ENCODE measurements at places on chromosomes 1 and 21.

DNA sequence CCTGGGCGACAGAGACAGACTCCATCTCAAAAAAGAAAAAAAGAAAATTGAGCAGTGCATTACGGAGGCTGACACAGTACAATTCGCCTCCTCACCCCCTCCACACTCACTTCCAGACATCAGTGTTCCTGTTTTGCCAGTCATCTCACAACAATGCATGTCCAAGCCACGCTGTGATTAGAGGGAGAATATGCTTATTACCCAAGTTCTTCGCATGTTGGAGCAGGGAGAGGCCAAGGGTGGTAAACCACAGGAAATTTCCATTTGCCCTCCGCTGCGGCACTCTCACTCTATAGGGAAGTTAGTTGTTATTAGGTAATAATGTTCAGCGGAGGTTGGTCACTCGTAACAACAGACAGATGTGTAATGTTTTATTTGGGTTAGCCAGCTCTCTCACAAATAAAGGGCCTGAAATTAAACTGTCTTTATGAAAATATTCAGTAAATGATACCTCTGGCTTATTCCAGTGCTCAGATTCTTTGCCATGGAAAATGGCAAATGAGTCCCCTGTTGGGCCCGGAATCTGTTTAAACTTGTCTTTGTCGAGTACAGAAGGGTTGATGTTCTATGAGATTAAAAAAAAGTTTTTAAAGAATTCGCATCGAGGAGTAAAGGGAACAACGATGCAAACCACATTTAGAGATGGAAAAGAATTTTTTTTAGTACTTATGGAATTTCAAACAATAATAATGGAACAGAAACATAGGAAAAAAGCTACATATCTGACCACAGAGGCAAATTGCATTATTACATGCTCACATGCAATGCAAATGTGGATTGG lies 33.1 kb downstream of the KCNJ15 start:
- DNase-seq = no peak

- no peak for DNase-seq
These were observed 432.8 kb downstream of the KIF26B start for GRCh38 chr1:245587435-245588115.

- peak; percentile 80 for DNase-seq
These were observed at the start of gene SARS1 for GRCh38 chr1:109213824-109214693. Gene SARS1 (plus strand): TSS chr1:109213918. CDS start chr1:109213993, 75 bp downstream.

DNA sequence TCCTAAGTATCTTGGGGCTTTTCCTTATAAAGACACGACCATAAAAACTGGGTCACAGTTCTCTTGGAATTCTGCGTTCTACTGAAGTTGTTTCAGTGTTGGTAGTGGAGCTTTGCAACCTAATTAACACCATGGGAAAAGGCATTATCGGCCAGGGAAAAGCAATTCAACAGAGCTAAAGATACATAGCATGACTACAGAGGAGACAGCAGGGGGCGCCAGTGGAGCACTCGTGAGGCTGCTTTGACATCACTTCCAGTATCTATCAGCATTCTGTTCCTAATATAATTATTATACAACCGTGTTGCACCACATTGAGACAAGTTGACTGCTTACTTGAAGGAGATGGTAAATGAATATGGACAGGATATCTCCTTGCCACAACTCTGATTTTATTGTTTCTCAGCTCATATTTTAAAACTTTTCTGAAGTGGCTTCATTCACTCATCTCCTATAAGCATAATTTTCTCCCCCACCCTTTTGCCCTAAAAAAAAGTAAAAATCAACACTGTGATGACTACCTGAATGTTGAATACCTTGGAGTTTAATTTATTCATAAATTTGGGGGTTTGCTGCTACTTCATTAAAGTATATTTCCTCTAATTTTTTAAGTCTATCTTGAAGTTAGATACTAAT lies 39.4 kb downstream of the ZP4 start:
- peak; percentile 49 for DNase-seq

DNA sequence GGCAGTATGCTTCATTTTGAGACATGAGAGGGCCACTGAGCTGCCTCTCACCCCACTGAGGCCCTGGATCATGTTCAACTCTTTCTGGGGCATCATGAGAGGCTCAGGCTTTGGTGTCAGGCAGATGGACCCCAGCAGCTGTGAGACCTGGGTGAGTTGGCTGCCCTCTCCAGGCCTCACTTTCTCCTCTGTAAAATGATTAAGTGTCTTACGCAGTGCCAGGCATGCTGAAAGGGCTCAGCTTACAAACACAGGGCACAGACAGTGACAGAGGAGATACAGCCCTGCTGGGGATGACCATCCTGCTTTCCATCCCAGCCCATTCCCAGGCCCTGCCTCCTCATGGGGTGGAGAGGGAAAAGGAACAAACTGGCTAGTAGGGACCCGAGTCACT lies 387.4 kb downstream of the MATN1 start:
- no peak for DNase-seq

GRCh38 chr1:192756847-192757246 lies 52.0 kb upstream of the RGS2 start:
- DNase-seq = no peak

GRCh38 chr1:39081271-39082009 lies 55.3 kb downstream of the NDUFS5 start:
- DNase-seq = peak; percentile 3

DNA sequence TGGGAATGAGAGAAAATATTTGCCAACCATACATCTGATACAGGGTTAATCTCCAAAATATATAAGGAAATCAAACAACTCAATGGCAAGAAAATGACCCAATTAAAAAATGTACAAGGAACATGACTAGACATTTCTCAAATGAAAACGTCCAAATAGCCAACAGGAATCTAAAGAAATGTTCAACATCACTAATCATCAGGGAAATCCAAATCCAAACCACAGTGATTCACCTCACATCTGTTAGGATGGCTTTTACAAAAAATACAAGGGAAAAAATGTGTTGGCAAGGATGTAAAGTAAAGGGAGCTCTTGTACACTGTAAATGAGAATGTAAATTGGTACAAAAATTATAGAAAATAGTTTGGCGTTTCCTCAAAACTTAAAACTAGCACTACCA lies 54.7 kb upstream of the ZRANB2 start:
- no peak for DNase-seq

- DNase-seq = no peak
These were observed 25.9 kb upstream of the TOR3A start for GRCh38 chr1:179055937-179056336.

- peak; percentile 49 for DNase-seq
These were observed at the start of gene CSMD2 for GRCh38 chr1:34164771-34165391. Gene CSMD2 (minus strand): TSS chr1:34165230. CDS start chr1:34165097, 133 bp downstream.

- DNase-seq = no peak
These were observed 8.8 kb upstream of the TTLL10 start for GRCh38 chr1:1164701-1165451.

- DNase-seq = no peak
These were observed 2.2 kb downstream of the DEDD start for GRCh38 chr1:161130266-161130665.

DNA sequence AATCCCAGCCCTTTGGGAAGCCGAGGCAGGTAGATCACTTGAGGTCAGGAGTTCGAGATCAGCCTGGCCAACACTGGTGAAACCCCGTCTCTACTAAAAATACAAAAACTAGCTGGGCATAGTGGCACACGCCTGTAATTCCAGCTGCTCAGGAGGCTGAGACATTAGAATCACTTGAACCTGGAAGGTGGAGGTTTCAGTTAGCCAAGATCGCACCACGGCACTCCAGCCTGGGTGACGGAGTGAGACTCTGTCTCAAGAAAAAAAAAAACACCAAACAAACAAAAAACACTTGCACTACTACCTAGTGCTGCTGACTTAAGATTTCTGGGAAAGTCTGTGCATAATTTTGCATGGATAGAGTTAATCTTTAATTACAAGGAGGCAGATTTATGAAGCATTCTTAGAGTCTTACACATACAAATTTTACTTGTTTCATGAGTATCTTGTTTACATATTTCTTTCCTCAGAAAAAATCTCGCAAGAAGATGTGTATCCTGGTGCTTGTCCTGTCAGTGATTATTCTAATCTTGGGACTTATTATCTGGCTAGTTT lies 8.7 kb upstream of the PPP1R8 start:
- DNase-seq = no peak

DNA sequence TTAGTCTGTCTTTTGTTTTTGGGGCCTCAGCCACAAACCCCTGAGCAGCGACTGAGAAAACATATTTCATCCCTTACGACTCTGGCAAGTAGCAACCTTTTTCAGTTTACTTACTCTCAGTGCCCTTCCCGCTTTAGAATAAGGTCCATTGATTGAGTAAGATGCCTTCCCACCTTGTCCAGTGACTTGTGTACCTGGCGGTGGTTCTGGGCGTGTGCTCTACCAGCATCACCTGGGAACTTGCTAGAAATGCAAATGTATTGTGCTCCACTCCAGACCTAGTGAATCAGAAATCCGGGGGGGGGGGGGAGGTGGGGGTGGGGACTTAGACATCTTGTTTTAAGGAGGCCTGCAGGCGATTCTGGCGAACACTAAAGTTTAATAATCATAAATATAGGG lies 72.1 kb downstream of the S1PR1 start:
- DNase-seq = no peak

- no peak for DNase-seq
These were observed 271.7 kb upstream of the ADGRL2 start for GRCh38 chr1:81529014-81529413.

DNA sequence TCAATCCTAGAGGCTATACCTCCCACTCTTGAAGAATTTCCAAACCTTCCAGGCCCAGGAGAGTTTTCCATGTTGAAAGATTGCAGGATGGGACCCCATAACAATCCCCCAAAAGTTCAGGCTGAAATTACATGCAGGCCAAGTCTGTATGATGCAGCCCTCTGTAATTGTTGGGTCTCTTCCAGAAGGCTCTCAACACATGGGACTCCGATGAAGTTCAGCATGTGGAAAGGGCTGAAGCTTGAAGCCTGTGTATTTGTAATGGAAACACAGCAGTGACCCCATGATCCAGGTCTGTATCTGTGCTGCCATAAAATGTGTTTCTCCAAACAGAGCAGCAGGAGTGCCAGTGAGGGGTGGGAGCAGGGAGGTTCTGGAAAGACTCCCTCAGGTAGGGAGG lies 202.5 kb upstream of the LYPLAL1 start:
- DNase-seq = no peak

DNA sequence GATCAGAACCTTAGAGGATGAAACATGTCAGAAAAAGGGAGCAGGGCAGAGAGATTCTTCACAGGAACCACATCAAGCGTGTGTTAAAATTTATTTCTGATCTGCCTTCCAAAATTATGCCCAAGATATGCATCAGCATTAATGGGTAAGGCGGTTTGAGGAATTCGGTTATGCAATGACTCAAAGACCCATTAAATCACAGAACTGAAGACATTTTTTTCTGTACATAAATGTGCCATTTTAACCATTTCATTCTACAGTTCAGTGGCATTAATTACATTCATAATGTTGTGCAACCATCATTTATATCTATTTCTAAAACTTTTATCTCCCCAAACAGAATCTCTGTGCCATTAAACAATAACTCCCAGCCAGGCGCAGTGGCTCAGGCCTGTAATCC lies 43.4 kb downstream of the CNST start:
- DNase-seq = no peak

DNA sequence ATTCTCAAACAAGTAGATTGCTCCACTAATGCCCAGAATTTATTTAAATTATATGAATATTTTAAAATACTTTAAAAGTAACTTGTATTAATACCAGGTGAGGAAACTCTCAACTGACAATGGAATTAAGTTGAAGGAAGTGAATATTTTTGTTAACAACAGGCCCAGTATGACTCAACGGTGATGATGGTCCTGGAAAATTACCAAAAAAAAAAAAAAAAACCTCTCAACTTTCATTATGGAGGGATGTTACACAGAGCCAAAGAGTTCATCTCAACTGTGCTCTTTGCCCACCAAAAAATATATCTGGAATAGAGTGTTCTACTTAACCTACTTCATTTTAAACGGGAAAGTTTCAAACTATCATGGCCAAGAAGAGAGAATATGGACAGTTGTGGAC lies 28.3 kb downstream of the CFH start:
- no peak for DNase-seq

DNA sequence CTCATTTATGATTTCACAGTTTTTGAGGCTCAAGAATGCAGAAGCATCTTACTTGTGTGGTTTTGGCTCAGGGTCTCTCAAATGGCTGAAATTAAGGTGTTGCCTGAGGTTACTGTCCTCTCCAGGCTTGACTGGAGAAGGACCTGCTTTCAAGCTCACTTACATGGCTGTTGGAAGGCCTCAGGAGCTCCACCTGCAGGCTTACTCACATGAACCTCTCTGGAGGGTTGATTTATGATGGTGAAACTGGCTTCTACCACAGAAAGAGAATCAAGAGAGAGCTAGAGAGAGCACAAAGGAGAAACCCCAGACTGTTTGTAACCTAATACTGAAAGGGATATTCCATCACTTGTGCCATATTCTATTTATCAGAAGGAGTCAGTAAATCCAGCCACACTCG lies 6.2 kb upstream of the KCNK2 start:
- DNase-seq = no peak

DNA sequence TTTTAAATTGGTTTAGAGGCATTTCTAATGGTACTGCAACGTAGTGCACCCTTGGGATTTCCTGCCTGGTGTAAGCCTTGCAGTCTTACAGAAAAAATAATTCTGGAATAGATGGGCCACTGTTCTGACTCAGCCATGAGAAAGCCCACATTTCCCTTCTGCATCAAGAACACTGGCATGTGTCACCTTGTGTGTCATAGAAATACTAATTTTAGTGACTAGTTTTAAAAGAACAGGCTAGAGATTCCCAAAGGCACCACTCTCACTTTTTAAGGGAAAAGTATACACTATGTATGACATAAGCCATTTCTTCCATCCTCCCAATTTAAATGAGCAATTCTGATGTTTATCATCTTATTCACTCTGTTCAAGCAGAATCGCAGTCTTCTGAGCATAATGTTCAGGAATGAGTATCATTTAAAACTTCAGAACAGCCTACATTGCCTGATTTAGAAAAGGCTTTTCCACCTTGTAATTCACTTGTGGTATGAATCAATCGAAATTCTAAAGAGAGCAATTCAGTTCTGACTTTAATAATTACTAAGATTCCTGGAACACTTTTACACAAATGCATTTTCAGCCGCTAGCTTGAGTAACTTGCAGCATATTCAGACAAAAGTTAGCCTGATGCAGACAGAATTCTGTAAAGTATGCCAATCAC lies 18.8 kb downstream of the RGS13 start:
- no peak for DNase-seq
